ENCODE measurements at places on chromosomes 5 and 9.

GRCh38 chr5:106089073-106089472, 1581.7 kb downstream of the EFNA5 start:
- DNase-seq = no peak

DNA sequence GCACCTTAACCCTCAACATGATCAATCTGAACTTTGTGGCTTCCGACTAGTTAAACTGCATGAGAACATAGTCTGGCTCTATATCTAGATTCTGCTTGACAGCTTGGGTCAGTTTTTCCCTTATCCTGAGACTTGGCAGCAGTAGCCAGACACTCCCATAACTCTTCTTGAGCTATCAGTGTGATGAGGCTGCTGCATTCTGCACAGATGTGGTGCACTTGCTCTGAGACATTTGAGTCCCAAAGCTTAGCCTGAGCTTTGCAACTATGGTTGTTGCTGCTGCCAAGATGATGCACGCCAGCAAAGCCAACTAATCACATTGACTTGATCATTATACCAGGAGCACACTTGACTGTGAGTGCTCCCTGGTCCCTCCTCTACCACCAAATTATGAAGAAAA, 36.2 kb downstream of the MOCS2 start:
- DNase-seq = no peak

- no peak for DNase-seq
Observed at GRCh38 chr9:38133595-38133994, 64.6 kb upstream of the SHB start.

GRCh38 chr5:90287036-90287435, 122.5 kb downstream of the CETN3 start:
- DNase-seq = no peak

- DNase-seq = no peak
Observed at GRCh38 chr5:14720236-14720923, 55.9 kb downstream of the OTULIN start.

DNA sequence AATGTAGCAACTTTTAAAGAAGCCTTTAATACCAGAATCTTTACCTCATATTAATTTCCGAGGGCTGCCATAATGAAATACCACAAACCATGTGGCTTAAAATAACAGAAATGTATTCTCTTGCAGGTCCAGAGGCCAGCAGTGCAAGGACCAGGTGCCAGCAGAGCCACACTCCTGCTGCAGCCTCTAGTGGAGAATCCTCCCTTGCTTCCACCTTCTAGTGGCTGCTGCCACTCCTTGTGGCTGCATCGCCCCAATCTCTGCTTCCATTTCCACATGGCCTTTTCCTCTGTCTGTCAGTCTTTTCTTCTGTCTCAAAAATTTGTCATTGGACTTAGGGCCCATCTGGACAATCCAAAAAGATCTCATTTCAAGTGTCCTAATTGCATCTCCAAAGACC, 401.5 kb downstream of the EFNA5 start:
- no peak for DNase-seq

GRCh38 chr5:35884191-35884769, 27.6 kb downstream of the IL7R start:
- no peak for DNase-seq

- no peak for DNase-seq
Observed at GRCh38 chr5:132812781-132813598, at the start of gene SOWAHA. Gene SOWAHA (plus strand): TSS chr5:132813302. CDS start chr5:132813622, 320 bp downstream.

DNA sequence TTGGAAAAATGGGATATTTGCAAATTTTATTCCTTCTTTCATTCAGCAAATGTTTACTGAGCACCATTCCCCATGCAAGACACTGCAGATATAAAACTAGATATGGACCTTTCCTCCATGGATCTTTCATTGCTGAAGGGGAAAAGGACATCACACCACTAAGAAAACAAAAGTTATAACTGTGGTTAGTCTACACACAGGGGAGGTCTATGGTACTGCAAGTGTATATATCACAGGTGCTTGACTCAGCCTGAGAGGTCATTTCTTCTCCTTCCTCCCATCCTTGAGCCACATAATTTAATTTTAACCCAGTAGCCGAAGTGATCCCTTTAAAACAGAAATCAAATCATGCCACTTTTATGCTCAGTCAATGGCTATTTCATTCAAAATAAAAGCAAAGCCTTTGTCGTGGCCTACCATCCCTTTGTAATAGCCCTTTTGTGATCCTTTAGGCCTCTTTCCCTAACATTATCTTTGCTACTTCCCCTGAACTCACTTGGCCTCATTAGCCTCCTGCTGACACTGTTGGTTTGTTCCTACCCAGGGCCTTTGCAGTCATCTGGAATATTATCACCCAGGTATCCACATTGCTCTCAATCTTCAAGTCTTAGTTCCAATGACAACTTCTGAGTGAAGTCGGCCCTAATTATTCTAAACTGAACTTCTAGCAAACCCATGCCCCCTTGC, 213.2 kb downstream of the GABRB2 start:
- DNase-seq = no peak

GRCh38 chr5:180553530-180553929, 37.8 kb downstream of the SCGB3A1 start:
- DNase-seq = no peak

DNA sequence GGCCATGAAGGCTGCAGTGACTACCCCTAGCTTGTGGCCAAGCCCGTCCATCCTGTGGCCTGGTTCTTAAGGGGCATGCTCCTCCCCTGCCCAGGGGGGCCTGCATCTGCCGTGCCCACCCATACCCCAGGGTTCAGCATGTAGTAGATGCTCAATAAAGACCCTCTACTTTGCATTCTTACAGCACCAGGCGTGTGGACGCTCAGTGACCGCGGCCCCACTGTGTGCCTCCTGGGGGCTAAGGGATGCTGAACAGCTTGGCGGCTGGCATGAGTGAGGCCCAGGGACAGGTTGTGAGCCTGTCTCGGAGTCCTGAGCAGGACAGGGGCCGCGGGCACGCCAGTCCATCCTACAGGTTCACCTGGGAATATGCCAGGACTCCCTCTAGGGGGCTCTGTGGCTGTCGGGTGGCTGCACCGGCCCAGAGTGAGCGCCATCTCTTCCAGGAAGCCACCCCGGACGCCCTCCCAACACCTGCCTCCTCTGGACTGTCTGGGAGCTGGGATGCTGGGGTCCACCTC, 9.1 kb downstream of the NOTCH1 start:
- no peak for DNase-seq

- DNase-seq = no peak
Observed at GRCh38 chr9:124813501-124814163, 36.7 kb downstream of the OLFML2A start.

GRCh38 chr5:106094204-106094607, 1576.5 kb downstream of the EFNA5 start:
- peak; percentile 94 for DNase-seq

DNA sequence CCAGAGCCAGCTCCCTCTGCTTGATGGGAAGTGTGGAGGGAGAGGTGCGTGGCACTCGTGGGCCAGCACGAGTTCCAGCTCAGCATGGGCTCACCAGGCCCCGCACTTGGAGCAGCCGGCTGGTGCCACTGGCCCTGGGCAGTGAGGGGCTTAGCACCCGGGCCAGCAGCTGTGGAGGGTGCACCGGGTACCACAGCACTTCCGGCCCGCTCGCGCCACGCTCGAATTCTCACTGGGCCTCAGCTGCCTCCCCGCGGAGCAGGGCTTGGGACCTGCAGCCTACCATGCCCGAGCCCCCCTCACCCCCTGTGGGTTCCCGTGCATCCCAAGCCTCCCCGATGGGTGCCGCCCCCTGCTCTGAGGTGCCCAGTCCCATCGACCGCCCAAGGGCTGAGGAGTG, 98.4 kb downstream of the DCP2 start:
- DNase-seq = no peak

DNA sequence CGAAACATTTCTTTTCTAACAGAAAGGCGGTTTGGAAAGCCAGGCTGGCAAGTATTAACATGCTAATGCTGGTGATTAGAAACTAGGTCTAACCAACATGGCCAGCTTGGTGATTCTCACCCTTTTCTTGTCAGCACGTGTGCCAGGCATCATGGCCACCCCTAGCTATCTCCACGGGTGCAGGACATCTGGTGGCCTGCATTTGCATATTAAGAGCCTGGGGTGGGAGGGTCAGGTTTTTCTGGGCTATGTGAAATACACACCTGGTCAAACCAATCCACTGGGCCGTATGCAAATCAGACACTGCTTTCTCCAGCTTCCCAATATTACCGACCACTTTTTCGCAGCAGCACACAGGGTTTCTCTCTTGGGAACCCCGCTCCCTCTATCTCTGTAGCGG, 612.1 kb downstream of the PTPRD start:
- DNase-seq = no peak

- no peak for DNase-seq
Observed at GRCh38 chr5:53983568-53984460, 326.6 kb downstream of the ARL15 start.

- DNase-seq = no peak
Observed at GRCh38 chr5:160064995-160065614, 54.1 kb downstream of the PWWP2A start.

DNA sequence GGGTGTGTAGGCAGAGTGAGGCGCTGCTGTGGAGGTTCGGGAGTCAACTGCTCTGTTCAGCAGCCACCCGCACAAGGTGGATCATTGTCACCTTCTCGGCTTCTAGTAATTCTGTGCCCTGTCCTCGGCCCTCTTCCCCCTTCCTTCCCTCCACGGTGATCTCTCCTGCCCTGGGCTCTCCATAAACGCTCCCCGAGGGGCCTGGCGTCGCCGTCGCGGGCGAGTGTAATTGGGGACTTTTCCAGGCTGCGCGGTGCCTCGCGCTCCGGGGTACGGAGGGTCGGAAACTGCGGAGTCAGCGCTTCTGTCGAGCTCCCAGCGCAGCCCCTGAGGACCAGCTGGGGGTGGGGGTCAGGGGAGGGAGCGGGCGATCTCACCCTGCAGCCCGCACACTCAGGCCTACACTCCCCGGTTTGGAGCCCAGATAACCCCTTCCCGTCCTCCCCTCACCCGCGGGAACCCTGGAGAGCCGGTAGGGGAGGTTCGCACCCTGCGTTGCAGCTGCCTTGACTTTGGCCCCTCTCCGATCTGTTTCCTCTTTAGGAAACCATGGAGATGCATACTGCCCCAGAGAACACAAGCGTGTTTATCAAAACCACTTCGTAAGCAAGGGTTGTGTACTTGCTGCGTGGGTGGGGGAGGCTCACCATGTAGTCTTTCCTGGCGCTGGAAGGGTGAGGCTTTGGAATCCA, 188.3 kb upstream of the ZNF618 start:
- DNase-seq = no peak

DNA sequence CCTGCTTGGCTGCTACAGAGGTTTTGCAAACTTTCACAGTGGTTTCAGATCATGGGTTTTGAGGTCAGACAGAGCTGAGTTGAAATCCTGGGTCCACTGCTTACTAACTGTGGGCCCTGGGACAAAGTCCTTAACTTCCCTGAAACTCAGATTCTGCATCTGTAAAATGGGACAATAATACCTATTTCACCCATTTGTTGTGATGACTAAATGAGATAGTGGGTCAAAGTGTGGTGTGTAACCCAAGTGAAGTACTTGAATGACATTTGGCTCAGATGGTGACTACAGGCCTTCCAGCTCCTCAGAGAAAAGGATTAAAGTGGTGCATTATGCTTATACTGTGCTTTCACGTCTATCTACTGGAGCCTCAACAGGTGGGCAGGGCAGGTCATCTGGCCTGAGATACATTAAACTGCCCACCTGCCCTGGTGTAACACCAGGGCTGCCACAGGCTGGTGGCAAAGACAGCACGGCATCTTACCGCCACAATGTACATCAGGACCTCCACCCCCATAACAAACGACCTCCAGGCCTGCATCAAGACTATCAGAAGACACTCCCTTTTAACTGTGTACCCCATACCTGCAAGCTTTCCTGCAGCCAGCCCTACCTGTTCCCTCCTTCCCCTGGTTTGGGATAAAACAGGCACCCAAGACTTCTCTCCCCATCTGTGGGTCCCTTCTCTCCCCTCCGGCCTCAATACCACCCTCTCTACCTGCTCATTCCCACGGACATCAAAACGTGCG, 846 bp upstream of the TRAF1 start:
- DNase-seq = no peak

DNA sequence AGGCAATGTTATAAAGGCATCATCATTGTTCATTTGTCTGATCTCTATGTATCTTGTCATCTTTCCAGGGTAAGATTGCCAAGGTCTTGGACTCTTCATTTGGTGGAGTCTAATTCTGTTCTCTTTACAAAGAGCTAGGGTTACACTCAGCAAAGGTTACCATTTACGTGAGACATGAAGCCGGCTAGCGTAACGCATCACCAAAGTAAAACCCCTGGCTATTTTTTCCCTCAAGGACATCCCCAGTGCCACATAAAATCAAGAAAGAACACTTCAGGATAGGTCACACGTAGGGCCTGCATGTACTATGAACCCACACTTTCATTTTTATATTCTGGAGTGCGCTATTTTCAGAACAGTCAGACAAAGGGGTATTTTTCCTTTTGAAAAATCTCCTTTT, 20.0 kb upstream of the MYOT start:
- no peak for DNase-seq

DNA sequence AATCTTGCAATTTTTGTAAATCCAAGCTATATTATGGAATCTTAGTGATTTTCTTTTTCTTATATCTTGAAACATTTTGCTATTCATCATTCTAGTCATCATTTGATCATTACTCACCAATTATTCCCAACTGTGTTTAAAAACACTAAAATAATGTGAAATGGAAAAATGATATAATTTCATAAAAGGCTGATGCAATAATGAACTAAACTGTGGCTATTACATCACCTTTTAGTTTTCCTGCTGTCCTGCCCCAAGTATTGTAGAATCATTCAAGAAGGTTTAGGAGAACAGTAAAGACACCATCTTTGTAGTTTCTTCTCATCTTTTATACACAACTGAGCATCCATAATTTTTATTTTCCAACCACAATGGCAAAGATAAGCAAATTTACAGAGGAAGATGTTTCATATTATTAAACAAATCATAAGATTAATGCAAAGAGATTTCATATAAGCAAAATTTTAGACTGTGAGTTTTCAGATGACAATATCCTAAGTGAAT, 431.0 kb upstream of the SLC30A5 start:
- DNase-seq = no peak

DNA sequence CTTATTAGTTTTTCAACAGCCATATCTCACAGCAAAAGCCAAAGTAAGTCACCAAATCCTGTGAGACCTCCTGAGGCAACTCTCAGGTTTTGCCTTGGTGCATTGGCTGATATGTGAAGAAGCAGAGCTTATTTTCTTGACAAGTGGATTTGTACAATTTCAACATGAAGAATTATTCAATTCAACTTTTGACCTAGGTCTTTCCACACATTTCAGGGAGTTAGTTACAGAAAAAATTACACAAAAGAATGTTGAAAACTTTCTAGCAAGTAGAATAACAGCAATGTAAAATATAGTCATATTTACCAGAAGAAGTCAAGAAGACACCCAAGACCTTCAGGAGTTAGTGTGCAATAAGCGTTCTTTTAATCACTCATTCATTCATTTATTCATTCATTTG, 62.4 kb upstream of the ADRB2 start:
- no peak for DNase-seq

GRCh38 chr9:83334320-83334719, 203.9 kb downstream of the FRMD3 start:
- peak; percentile 24 for DNase-seq

- no peak for DNase-seq
Observed at GRCh38 chr9:89992326-89993198, 387.8 kb downstream of the GADD45G start.

- DNase-seq = no peak
Observed at GRCh38 chr9:94623253-94623652, 16.1 kb downstream of the FBP1 start.

GRCh38 chr9:27428551-27428950, 95.5 kb upstream of the IFNK start:
- no peak for DNase-seq

GRCh38 chr9:94153905-94154304, 69.6 kb downstream of the PTPDC1 start:
- no peak for DNase-seq

- DNase-seq = no peak
Observed at GRCh38 chr5:68099327-68099726, 116.2 kb upstream of the PIK3R1 start.
